Sigmoid colon (tissue), 7 donors: ENCODE measurements at places on chromosomes 11 and 22. TPM values are rescaled to one million over a fixed set of nuclear protein-coding genes. Genes with fewer than 3 reads are reported as not detected.

Gene DDIAS
- 0.16 TPM for total RNA-seq

Gene GP1BB
- total RNA-seq: 1.9 TPM

Gene OR52N1
- total RNA-seq: not detected

Gene TPST2
- 17.3 TPM for total RNA-seq

Gene NOX4
- 36.3 TPM for total RNA-seq

Gene ARHGEF17
- total RNA-seq: 44.6 TPM
